ENCODE measurements at places on chromosomes 3 and 15.

DNA sequence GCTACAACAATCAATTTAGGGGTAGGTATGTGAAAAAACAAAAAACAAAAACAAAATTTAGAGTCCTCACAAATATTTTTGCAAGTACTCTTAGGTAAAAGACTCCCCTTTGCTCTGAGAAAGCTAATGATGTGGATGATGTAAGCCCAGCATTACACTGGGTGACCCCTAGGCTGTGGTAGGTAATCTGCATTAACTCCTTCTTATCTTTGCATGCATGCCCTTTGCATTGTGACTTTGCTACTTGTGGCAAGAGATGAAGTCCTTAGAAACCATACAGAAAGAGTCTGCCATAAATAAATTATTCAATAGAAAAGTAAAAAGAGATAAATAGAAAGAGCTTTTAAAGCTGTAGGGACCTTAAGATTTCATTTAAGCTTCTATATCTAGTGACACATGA, 159.7 kb upstream of the MBNL1 start:
- DNase-seq = no peak

- DNase-seq = no peak
Observed at GRCh38 chr3:126431103-126431534, 36.4 kb downstream of the CFAP100 start.

DNA sequence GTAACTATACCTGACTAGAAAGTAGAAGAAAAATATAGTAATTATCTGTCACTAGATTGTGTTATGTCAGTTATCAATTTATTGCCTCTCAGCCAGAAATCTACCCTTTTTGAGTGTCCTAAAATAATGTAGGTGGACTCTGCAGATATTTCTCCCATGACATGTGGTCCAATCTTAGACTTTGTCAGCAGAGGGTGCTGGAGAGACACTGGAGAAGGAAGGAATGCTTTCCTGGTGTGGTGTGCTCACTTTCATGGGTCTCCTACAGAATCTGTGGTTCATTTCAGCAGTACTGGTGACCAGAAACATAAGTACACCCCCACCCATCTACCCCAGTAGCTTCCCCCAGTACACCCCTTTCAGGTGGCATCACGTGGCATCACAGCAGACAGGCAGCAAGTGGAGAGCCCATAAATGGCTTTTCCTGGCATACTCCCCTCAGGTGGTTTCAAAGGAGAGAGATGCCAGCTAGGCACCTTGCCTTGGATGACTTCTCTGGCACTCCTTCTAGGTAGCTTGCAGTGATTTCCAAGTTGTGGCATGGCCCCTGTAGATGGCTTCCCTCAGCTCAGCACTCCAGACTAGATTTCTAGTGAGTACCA, 114.7 kb downstream of the GADL1 start:
- DNase-seq = no peak

DNA sequence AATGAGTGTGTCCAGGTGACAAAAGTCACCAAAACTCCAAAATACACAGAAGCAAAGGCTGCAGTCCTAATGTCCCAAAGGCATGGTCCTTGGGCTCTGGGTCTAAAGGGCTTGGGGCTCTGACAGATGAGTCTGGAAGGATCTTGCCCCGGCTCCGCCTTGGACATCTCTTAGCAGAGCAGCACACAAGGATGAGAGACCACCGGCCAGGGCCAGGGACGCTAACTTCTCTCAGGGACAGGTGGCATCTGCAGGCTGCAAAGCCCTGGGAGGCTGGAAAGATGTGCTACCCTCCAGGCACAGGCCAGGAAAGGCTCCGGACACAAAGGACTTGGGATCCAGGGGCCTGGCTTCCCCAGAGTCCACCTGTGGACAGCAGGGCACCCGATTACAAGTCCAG, 14.1 kb upstream of the SHISA5 start:
- no peak for DNase-seq

DNA sequence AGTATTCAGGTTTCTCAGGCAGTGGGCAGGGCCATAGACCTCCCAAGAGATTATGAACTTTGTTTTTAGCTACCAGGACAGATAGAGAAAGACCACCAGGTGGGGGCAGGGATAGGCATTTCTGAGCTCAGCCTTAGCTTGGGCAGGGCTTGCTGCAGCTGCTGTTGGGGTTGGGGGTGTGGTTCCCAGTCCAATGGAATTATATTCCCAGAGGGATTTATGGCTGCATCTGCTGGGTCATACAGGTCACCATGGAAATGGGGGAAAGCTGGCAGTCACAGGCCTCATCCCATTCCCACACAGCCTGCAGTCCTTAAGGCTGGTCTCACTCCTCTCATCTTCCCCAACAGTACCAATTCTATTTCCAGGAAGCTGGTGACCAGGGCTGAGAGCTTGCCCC, 144.6 kb upstream of the ZPLD1 start:
- DNase-seq = no peak

DNA sequence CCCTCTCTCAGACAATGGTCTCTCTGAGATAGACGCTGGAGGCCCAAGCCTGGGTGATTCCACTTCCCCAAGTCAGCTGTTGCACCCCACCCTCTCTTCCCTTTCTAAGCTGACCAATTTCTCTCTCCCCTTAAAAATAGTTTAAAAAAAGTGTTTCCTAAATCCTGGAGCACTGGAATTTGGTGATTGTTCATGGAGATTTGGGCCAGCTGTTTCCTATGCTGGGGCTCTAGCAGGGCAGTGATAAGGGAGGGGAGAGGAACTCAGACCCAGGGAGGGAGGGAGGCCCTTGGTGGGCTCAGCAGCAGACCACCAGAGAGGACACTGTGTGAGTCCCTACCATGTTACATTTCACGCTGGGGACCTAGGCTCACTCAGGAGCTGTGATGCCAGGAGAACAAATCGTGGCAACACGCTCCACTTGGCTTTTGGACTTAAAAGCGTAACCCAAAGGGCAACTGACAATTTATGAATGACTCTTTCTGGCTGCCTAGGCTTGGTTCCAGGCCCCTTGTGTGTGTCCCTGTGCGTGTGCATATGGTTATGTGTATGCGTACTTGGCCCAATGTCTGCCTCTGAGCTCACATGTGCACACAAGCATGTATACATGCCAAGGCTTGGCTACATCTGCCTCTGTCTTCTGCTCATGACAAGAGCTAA, 59.8 kb upstream of the INSYN1 start:
- no peak for DNase-seq

GRCh38 chr3:48030188-48030587, 14.0 kb upstream of the MAP4 start:
- DNase-seq = no peak

DNA sequence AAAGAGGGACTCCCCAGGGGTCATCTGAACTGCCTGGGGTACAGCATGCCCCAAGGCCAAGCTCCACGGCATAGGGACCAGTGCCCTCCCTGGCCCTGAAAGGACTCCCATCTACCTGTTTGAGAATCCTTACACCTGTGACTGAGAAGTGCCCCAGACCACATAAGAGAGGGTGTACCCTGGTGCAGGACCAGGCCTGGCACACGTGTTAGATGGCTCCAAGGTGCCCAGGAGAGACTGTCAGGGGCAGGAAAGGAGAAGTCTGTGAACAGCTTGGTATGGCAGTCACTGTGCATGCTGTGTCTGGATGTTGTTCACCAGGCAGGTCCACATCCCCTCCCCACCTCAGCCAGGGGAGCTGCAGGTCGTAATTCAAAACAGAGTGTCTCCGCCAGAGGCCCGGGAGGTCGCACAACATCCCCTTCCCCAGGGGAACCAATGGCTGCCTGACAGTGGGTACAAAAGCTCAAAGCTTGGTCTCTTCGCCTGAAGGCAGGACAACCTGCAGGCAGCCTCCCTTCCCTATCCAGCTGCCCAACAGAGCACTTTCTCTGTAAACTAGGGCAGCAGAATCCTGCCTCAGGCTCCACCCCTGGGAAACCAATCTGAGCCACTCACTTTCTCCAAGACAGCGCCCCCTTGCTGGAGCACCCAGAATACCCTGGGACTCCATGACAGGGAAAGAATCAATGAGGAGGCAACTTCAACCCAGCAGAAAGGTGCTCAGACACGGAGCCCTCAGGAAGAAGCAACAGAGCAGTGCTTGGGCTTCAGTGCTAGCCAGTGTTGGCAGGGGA, 3.9 kb downstream of the NUP210 start:
- no peak for DNase-seq
